ENCODE measurements at places on chromosomes 12 and 14.

- DNase-seq, result no peak
These were observed 225.8 kb upstream of the PLXNC1 start for GRCh38 chr12:93922583-93923006.

DNA sequence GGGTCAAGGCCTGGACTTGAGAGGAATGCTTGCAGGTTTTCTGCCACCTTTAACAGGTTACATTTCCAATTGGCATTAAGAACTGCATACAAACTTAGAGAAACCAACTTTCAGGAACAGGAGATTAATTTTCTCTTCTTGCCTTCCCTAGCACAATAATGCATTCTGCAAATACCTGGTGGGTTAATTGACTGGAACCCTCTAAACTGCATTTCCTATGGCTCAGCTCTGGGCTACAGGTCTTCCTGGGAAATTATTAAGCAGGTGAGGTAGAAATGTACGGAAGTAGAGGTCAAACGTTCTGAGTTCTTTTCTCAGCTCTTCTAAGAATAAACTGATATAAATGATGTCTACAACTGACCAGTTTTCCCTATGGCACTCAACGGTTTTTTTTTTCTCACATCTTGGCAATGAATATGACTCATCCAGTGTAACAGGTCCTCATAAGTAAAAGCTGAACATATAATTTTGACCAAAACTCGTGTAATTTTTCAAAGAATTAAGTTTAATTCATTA, 144.9 kb upstream of the PELI2 start:
- no peak for DNase-seq

GRCh38 chr12:94699801-94700200, 49.4 kb upstream of the TMCC3 start:
- DNase-seq, result no peak

GRCh38 chr14:54788701-54789100, 113.9 kb downstream of the GCH1 start:
- DNase-seq, result no peak

DNA sequence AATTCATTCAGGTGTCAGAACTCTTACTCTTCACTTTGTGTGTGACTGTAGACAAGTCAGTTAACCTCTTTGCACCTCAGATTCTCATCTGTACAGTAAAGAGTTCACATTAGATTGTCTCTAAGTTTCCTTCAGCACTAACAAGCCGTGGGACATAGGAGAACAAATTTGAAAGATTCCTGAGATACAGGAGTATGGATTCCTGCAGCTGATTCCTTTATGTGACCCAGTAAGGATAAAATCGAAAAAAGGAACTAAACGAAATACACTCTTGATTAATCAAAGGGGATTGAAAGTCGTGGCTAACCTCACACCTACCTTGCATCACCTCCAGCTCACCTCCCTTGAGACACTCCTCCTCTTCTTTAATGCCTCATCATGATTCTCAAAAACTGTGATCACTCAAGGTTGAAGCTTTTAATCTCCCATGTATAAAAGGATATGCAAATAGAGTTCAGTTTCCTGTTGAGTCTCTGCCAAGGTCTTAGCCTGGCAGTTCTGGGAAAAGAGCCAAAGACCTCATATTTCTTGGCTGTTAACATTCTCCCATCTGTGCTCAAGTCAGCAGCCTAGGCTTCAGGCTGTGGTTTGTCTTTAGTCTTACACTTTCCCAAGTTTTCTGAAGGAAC, 156.6 kb downstream of the DAD1 start:
- no peak for DNase-seq

DNA sequence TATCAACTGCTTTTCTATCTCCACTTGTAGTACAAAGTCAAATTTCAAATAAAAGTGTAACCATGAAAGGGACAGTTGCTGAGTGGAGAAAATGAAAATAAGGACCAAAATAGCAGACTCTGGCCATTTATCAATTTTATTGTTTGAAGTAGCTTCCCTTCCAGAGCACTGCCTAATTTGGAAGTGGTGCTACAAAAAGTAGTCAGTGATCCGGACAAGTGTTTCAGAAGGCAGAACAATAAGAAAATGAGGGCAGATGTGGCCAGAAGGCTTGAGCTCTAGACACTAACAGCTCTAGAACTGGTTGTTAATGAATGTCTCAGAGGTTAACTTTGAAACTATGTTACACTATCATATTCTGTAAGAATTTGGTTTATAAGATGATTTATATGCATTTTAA, 48.9 kb downstream of the ABCC9 start:
- DNase-seq, result no peak

DNA sequence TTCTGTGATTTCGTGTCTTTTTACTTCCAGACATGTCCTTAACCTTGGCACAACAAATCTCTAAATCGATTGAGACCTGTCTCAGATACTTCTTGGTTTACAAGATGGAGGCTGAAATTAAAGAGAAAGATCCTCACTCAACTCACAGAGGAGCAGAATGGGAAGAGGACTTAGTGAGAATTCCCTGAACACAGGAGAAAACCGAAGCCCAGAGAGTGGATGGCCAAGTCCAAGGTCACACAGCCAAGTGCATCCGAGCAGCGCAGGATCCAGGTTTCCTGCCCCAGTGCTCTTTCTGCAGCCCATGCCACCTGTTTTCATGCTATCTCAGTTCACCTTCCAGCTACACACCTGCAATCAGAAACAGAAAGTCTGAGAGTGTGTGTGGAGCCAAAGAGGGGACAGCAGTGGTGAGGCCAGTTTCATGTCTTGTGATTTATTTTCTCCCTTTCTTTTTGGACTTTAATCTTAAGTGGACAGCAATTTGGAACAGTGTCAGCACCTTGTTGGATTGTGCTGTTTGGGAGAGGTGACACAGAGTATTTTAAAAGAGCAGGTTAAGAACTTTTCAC, 22.9 kb upstream of the TCL1B start:
- no peak for DNase-seq

DNA sequence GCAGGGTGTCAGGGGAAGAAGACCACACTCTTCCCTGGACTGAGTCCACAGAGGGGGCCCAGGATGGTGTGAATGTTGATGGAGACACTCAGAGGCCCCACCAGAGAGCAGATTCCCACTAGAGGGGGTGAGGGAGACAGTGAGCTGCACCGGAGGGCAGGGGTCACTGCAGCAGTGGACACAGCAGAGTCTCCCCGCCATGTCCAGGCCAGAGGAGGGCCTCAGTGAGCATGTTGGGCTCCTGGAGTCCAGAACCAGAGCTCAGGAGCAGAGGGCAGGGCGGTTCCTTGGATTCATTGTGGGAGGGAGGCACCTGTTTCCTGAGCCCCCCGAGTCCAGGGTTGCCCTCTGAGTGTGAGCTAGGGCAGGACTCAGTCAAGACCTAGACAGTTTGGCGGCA, 1.8 kb upstream of the KRT82 start:
- no peak for DNase-seq

DNA sequence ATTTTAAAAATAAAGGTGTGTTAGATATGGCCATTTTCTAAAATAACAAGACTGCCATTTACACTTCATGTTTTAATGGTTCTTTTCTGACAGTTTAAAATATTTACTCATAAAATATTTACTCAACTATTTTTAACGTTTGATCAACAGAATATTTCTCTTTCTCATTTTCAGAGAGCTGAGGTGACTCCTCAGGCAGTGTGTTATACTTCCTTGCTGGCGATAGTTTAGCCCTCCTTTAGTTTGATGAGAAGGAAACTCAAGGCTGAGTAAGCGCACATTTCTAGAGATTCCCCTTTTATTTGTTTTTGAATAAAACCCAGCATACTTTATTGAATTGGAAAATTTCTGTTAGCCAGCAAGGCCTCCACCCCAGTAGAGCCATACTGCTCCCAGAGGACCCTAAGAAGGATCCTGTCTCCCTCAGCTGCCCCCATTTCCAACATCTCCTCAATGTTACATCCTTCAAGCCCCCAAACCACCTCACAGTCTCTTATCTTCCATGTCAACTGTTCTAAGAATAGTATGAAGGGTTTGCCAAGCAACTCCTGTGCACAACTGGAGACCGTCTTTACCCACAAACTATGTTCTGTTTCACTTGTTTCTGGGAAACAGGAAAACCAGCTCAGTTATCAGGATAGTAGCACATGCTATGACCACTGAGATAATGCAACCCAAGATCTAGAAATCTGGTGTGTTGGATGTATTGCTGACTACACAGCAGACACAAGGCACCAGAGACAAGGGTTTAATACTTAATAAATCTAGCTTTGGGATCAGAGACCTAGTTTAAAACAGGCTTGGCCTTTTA, 129.5 kb downstream of the STXBP6 start:
- no peak for DNase-seq

- DNase-seq, result no peak
These were observed 1.2 kb downstream of the ATF7 start for GRCh38 chr12:53624956-53625355.

DNA sequence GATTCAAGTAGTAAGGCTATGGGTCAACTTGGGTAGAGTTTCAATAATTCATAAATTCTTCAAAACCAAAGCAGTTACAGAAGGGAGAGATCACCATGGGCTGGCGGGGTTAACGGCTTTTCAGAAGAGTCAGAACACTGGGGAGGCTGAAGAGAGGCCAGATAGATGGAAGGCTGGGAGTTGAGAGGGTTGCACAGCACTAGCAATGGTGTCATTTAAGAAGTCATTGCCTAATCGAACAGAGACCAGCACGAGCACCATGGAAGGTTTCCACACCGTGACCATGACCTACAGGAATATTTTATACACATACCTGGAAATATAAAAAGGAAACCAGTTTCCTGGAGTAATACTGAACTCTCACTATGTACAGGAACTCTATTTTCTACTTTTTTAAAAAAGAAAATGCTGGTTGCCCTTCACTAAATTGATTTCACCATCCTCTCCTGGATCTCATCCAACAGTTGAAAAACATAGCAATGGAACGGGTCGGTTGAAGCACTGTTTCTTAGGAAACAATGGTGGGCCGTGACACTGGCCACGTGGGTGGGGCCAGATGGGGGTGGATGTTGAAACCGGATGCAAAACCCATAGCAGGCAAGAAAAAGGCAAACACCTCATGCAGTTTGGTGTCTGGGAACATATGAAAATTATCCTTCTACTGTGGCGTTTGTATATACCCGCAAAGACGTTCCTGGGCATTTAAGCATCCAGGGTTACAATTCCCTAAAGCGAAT, 38.0 kb upstream of the RIN3 start:
- DNase-seq, result no peak

DNA sequence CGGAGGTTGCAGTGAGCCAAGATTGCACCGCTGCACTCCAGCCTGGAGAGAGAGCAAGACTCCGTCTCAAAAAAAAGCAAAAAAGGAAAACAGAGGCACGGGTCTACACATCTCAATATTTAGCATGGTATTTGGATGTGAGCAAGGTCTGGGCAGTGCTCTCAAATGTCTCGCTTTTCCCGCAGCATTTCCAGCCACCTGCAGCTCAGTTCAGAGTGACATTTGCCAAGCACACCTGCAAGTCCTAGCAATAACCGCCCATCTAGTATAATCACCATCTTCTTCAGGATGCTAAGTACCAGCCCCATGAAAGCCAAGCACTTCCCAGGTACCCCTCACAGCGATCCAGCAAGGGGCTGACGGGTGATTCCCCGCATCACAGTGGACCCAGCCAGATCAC, 69.1 kb downstream of the FOXN3 start:
- DNase-seq, result no peak

GRCh38 chr12:51926064-51926632, 18.8 kb downstream of the ACVRL1 start:
- no peak for DNase-seq

- DNase-seq, result no peak
These were observed 79.3 kb downstream of the NTF3 start for GRCh38 chr12:5511256-5511643.

- DNase-seq, result no peak
These were observed 8.7 kb upstream of the C1RL start for GRCh38 chr12:7117670-7118069.

GRCh38 chr12:89051065-89051677, 301.1 kb downstream of the DUSP6 start:
- no peak for DNase-seq

DNA sequence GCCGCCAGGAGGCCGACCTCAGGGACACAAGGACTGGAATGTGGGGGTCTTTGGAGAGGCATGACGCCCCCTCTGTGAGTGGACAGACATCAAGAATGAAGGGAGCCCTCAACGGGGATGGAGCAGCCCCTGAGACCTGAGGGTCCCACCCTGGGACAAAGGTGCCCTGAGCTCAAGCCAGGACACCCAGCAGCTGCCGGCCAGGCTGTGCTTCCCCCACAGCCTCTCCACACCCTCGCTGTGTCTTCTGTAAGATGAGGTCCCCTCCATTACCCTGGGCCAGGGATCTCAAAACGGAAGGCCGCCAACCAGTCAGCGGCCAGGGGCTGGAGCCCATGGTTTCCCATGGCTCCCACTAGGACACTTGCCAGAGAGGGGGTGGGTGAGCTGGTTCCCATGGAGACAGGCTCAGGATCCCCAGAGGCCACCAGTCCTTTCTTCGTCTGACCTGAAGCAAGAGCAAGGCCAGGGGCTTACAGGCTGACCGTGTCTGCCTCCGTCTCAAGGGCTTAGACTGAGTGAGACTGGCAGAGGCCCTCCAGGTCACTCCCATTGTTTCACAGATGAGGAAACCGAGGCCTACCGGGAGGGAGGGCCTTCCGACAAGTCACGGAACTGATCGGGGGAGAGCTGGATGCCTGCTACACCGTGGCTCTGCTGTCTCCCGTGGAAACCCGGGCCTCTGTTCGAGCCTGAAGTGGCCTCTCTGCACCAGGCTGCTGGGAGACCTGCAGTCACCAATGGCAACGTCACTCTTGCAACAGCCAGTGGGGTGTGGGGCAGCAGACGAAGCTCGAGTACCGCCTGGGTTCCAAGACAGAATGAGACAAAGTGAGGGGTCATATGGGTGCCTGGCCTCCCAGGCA, 91.7 kb upstream of the DIO3 start:
- no peak for DNase-seq

DNA sequence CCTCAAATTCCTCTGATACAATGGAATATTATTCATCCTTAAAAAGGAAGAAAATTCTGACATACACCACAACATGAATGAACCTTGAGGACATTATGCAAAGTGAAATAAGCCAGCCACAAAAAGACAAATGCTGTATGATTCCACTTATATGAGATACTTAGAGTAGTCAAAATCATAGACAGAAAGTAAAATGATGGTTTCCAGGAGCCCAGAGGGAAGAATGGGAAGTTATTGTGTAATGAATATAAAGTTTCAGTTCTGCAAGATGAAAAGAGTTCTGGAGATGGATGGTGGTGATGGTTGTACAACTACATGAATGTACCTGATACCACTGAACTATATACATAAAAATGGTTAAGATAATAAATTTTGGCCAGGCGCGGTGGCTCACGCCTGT, 18.3 kb downstream of the VWF start:
- DNase-seq, result no peak

DNA sequence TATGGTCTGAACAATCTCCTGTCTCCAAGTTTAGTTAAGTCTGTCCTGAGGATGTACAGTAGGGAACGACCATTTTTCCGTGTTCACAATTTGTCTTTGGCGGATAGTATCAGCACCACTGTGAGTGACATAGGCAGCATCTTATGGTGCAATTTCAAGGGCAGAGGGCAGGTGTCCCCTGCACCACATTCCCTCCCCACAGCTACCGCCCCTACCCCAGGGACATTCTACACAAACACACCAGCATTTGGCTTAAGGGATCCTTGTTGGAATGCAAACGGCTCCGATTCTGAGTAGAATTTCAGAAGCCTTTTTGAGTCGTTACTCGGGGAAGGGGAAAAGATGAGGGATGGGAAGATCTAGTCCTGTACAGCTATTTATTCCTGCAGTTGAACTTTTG, 25.1 kb upstream of the DICER1 start:
- DNase-seq, result no peak

GRCh38 chr14:74658535-74659131, 46.6 kb upstream of the LTBP2 start:
- DNase-seq, result no peak

Measured in stimulated activated CD8-positive, alpha-beta memory T cell treated with anti-CD3 and anti-CD28 coated beads, Interleukin-12 subunit alpha, Interleukin-12 subunit beta, amount 100 ng/mL, for 1 hour (primary cell).